ENCODE measurements at places on chromosomes 5 and 9.

DNA sequence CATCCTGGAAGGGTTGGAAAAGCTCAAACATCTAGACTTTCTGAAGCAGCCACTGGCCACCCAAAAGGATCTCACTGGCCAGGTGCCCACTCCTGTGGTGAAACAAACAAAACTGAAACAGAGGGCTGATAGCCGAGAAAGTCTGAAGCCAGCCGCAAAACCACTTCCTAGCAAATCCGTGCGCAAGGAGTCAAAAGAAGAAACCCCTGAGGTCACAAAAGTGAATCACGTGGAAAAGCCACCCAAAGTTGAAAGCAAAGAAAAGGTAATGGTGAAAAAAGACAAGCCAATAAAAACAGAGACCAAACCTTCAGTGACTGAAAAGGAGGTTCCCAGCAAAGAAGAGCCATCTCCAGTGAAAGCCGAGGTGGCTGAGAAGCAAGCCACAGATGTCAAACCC is 87.6 kb downstream of the MAP1B start:
- DNase-seq, result no peak

DNA sequence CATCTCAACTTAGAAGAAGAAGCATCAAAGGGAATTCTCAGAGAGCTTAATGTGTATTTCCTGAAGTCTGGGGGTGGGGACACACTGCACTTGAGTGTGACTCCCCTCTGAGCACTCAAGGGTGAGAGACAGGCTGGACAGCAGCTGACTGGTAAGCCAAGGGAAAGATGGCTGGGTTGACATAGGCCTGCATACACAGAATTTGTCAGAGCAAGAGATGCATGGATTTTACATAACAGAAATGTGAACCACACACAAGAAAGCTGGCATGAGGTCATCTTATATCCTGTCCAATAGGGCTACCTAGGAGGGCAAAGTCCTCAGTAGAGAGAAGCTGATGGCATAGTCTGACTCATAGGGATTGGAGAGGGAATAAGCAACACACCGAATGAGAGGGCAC is 114.3 kb upstream of the EPB41L4A start:
- no peak for DNase-seq

DNA sequence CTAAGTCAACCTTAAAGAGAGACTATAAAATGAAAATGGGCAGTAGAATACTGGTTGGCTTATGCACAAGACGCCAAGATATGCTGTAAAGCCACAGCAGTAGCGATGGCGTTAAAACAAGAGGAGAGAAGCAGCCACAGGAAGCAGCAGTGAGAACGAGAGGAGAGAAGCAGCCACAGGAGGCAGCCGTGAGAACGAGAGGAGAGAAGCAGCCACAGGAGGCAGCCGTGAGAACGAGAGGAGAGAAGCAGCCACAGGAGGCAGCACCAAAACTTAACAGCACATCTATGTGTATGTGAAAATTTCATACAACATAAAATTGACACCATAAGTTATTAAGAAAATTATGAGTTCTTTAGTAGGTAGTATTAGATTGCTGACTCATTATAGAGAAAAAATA is 2318.6 kb upstream of the ACO1 start:
- no peak for DNase-seq

GRCh38 chr9:70551801-70552200 is 137.3 kb upstream of the KLF9 start:
- no peak for DNase-seq

- DNase-seq, result no peak
Measured at GRCh38 chr9:23557689-23558088, 268.4 kb downstream of the ELAVL2 start.

DNA sequence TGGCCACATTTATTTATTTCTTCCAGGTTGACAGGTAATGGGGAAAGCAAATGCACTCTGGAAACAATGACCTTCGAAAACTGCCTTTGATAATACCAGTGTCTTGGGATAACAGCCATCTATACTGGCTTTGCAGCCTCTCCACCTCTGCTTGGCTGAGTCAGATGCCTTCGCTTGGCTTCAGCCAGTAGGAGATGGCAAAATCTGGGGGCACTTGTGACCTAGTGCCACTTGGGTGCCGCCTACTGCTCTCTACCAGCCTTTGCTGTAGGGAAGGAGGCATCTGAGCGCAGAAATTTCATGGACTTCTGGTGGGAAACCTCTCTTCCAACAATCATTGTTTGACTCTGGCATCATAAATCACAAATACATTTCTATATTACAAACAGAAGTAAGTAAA is 21.8 kb downstream of the FYB1 start:
- DNase-seq, result no peak

DNA sequence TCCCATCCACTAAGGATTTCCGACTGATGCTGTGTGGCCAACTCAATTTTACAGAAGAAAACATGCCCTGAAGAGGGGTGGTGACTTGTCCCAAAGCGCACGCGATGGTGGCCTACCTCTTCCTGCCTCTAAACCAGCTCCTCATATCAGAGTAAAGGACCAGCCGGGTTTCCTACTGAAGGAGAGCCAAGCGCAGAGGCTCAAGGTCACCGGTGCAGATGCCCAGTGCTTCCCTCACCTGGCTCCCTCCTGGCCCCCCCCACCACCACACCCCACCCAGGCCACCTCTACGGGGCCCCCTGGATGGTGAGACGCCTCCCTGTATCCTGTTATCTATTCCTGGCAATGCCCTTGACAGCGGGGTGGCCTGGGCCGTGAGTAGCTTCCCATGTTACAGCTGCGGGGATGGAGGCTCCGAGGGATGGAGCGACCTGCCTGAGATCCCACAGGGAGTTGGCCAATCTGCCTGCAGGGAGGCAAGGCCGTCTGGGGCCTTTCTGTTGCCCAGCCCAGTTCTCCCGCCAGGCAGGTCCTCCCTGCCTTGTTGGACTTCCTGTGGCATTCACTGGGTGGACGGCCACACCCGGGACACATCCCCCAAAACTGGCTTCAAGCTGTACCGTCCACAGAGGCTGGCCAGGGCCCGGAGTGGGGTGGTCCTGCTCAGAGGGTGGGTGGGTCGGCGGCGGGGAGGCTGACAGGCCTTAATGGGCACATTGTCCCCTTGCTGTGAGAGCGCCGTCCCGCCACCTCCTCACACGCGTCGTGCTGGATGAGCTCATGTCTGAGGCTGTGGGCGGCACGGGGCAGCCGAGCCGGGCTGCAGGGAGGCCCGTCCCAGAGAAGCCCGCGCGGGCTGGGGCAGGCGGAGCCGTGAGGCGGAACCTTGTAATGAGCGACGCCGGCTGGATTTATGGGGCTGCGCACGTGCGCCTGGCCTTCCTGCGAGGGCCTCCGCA is 72.5 kb downstream of the MACROH2A1 start:
- DNase-seq, result no peak

DNA sequence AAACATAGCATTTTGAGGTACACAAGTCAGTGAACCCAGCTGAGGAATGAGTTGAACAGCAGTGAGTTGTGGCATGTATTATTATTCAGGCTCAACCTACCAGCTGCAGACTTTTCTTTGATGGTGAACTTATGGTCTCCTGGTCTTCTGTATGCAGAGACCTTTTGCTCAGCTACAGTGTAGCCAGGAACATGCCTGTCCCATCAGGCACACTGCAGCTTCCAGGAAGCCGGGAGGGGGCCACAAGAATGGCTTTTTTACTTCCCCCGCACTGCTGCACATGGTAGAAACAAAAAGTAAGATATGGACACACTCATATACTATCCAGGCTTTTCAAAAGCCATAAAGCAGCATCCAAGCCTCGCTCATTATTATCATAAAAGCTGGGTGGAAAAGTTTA is 65.3 kb upstream of the PLPP1 start:
- DNase-seq, result no peak

- DNase-seq, result no peak
Measured at GRCh38 chr5:31153521-31153920, 40.0 kb upstream of the CDH6 start.

DNA sequence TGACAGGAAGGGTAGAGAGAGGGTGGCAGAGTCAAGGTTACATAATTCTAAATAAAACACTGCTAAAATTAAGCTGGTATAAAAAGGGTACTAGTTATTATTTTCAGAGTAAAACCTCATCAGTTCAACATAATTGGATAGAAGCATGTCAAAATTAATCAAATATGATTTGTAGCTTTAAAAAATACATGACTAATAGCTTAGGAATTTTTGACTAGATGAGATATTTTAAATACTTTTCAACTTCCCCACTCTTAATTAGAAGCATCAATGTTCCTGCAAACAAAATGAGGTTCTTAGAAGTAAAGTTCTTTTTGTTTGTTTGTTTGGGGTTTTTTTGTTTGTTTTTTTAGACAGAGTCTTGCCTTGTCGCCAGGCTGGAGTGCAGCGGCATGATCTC is 29.1 kb downstream of the HTR4 start:
- no peak for DNase-seq

DNA sequence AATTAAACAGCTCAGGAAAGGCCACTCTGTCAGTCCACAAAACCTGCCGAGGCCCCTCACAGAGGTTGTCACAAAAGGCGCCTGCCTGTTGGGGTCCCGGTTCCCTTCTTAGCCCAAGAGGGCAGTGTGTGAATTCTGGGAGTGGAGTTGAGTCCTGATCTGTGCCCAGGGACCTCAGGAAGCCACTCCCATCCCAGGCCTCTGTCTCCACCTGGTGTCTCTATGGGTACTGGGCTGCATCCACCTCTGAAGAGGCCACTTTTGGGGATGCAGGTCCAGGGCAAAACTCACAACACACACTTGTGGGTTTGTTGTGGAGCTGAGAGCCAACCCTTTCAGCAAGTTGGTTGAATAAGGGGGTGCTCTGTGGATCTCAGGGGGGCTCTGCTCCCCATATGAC is 74.3 kb upstream of the STXBP1 start:
- peak; percentile 85 for DNase-seq

GRCh38 chr5:65026816-65027548 is 258.3 kb downstream of the CWC27 start:
- no peak for DNase-seq

GRCh38 chr5:136242611-136243010 is 49.6 kb upstream of the SMIM32 start:
- peak; percentile 61 for DNase-seq

- no peak for DNase-seq
Measured at GRCh38 chr5:94025788-94026473, 284.5 kb upstream of the POU5F2 start.

DNA sequence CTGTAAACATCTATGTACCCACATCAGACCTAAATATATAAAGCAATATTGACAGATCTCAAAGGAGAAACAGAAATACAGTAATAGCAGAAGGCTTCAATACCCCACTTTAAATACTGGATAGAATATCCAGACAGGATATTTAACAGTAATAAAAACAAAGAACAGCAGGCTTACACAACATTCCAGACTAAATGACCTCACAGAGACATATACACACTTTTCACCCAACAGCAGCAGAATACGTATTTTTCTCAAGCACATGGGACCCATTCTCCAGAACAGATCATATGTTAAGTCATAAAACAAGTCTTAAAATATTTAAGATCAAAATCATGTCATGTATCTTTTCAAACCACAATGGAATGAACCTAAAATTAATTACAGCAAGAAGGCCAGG is 76.8 kb downstream of the CAMSAP1 start:
- DNase-seq, result no peak
